ENCODE measurements at places on chromosomes 4 and X.

GRCh38 chr4:2302387-2303119 lies 40.6 kb upstream of the MXD4 start:
- no peak for DNase-seq

DNA sequence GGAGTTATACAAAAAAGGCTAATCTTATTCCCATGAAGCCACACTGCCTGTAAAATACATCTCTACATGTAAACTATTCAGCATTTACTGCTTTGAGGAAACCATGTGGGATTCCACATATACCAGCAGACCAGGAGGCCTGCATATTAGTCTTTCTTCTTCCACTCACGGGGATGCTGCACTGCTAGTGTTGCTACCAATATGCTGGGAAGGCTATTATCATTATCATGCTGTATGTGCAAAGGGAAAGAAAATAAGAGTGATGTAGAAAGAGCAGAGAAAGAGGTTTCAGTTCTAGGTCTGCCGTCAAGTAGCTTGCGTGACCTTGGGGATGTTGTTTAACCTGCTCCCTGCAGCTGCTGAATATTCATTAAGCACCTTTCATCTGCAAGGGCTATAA lies 61.0 kb downstream of the MGST2 start:
- DNase-seq, result no peak

- DNase-seq, result no peak
Measured at GRCh38 chrX:66633541-66633940, 5.3 kb downstream of the EDA2R start.

GRCh38 chr4:31741326-31741725 lies 1021.2 kb downstream of the PCDH7 start:
- DNase-seq, result no peak

DNA sequence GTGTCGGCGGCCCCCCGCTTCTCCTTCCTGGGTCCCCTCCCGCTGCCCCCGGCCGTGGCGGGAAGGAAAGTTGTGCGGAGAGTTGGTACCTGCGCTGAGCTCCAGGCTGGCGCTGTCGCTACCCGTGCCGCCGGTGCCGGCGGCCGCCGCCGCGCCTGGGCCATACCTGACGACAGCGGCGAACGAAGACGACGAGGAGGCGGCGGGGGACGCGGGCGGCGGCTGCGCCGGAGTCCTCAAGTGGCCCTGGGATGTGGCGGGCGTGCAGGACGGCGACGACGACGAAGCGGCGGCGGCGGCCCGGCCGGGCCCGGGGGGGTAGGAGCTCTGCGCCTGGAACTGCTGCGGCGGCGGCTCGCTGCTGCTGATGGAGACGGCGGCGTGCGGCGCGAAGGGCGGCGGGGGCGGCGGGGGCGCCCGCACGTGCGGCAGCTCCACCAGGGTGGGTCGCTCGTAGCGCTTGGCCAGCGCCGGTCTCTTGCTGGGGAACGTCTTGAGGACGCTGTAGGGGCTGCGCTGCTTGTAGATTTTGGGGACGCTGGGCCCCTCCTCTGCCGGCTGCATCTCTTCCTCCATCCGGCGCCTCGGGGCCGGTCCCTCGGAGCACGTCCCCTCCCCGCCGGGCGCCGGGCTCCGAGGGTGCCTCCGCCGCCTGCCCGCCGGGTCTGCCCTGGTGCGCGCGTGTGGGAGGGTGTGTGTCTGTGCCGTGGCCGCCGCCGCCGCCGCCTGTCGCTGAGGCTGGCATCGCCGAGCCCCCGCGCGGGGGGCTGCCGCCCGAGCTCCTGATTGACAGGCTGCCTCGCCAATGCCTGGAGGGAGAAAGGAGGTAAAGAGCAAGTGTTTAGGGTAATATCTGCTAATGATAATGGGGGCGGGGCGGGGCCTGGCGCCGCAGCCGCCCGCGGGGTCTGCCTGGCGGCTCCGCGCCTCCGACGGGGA lies 618 bp downstream of the BEND4 start:
- DNase-seq, result peak; percentile 77
